IMR-90 (cell line): ENCODE measurements at places on chromosomes 3 and 15. TPM values are rescaled to one million over a fixed set of nuclear protein-coding genes. Genes with fewer than 3 reads are reported as not detected.

The LRRC3B gene
- total RNA-seq: not detected in 2 replicates

The EXOG gene
- total RNA-seq: 10.2 and 12.8 TPM in 2 replicates

The CFAP91 gene
- not detected in 2 replicates for total RNA-seq

The CCR2 gene
- not detected in 2 replicates for total RNA-seq
